ENCODE measurements at places on chromosomes 11 and 22.
A peak's percentile ranks its signal among the peaks of the same experiment; 100 is the strongest.

DNA sequence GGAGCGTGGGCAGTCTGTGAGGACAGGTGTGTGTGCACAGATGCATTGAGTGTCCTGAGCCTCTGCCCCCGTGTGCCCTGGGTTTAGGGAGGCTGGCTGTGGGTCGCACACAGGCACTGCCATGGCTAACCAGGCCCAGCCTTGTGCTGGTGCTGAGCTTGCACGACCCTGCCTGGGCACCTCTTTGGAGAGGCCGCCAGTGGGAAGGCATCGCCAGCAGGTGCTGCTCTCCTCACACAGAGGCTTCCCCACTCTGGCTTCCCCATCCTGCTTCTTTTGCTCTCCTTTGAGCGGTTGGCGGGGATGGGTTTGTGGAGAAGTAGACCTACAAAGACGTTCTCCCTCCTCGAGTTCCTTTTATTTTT is 4.1 kb downstream of the WNT7B start:
- DNase-seq = no peak

GRCh38 chr11:10309163-10310093 is 4.6 kb downstream of the ADM start:
- DNase-seq = no peak

DNA sequence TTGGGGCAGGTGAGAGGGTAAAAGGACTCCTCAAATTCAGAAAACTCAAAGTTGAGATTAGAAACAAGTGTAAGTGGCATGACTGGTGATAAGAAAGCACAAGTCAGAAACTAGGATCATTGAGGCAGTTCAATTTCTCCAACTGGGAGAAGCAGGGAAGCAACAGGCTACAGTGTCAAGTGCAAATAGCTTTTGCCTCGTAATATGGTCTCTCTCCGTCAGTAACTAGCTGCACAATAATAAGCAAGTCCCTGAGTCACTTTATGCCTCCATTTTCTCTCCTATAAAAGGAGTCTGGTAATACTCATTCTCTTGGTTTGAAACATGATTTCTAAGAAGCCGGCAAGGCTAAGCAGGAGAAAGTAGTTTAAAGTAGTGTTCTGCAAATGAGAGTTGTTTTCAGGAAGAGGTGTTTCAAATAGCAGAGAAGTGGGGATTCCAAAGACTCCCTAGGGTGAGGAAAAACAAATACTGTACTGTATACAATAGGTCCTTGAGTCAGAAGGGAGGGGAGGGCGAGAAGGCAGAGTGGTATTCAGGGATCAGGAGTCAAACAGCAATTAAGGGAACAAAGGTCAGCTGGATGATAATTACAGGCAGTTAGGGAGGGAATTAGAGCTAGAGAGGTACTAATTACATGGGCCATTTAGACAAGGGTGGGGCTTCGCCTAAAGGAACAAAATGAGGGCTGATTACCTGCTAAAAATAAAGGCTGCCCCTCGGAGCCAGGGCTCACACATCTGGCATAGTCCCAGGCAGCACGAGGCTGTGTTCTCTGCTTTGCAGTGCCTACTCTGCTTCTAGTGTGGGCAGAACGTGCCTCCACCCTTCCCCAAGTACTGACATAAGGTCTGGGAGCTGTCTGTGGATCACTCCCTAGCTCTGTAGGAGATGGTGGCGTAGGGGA is 96.0 kb upstream of the BDNF start:
- no peak for DNase-seq

- DNase-seq = no peak
Observed at GRCh38 chr22:26047920-26048319, 121.3 kb upstream of the SEZ6L start.

- no peak for DNase-seq
Observed at GRCh38 chr22:20528405-20528978, 21.1 kb downstream of the MED15 start.

GRCh38 chr11:93689240-93689639 is 27.8 kb downstream of the CEP295 start:
- DNase-seq = no peak

DNA sequence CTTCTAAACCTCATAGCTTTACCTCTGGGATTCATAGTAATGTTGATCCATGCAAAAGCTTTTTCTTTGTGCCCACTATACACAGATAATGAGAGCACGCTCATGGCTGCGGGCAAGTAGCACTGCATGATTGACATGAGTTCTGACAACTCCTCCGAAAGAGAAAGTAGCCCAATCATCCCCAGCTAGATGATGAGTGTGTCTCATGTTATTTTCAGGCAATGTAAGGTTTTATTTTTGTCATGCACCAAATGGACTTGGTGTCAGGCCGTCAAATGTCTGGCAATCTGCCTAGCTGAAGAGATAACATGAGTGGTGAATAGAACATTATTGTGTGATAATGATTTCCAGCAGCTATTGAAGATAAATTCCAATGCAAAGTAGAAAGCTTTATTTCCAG is 662.6 kb downstream of the NTM start:
- DNase-seq = no peak

DNA sequence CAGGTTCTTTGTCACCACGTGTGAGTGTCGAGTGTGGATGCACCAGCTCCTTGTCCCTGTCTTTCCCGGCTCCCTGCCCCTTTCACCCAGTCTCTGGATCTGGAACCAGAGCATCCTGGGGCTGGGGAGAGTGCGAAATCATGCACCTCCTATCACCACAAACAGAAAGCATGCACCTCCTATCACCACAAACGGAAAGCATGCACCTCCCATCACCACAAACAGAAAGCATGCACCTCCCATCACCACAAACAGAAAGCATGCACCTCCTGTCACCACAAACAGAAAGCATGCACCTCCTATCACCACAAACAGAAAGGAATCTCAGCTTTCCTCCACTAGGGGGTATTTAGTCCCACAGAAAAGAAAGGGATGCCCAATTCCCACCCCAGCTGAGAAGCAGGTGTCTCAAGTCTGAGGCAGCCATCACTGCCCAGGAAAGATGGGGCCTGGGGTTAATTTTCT is 5.9 kb upstream of the GLB1L3 start:
- DNase-seq = peak; percentile 11

DNA sequence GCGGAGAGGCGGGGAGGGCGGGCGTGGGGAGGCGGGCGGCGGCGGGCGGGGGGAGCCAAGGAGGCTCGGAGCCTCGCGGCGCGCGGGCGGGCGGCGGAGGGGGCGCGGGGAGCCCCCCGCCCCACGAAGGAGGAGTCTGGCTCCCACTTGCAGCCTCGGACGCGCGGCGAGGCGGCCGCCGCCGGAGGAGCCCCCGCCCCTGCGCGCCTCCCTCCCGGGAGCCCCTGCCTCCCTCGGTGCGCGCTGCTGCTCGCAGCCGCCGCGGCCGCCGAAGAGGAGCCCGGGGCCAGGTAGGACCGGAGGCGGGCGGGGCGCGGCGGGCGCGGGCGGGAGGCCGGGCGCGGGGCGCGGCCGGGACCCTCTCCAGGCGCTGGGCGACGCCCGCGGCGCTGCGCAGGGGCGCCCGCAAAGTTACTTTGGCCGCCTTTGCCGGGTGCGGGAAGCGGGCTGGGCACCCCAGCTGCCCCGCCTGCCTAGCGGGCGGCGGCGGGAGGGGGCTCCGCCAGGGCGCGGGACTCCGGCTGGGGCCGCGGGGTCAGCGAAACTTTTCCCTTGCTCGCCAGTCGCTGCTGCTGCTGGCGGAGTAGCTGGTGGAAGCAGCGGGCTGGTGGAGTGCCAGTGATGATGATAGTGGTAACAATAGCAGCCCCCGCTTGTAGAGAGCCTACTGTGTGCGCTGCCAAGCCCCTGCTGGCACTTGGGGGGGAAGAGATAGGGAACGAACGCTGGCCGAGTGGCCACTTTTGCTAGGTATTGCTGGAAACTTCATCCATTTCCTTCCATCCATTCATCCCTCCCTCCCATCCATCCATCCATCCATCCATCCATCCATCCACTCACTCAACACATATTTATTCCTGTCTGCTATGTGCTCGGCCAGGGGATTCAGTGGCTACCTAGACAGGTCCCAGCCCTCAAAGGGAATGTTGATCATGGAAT is at the start of gene MPPED1:
Gene MPPED1 (plus strand): TSS at position 146 of the 939 bp plus-strand sequence. CDS start 12,972 bp downstream, outside the sequence.
- no peak for DNase-seq

DNA sequence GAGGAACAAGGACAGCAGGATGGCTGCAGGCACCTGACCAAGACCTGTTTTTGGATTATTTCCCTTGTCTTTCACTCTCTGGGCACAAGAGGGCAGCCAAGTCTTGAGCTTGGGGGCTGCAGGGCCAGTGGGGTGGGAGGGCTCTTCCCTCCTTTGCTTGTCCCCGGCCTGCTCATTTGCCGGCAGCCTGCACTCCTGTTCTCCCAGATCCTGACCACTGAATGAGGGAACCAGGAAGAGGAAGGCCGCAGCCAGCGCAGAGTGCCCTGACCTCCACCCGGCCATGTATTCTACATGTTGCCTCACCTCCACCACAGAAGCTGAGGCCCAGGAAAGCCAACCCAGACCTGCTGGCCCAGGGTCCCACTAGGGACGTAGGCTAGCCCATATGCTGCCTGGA is 15.5 kb upstream of the NNMT start:
- no peak for DNase-seq

GRCh38 chr22:19148417-19149046 is 1.6 kb downstream of the GSC2 start:
- DNase-seq = no peak

- no peak for DNase-seq
Observed at GRCh38 chr11:15651033-15651432, 536.3 kb downstream of the INSC start.

- DNase-seq = no peak
Observed at GRCh38 chr11:77084581-77085191, 17.9 kb downstream of the CAPN5 start.

GRCh38 chr22:19821523-19822300 is 33.0 kb downstream of the GNB1L start:
- DNase-seq = no peak

GRCh38 chr11:128235958-128236357 is 351.4 kb downstream of the ETS1 start:
- DNase-seq = no peak

- DNase-seq = no peak
Observed at GRCh38 chr11:50178737-50179136, 146.1 kb downstream of the OR4C45 start.

- no peak for DNase-seq
Observed at GRCh38 chr11:111300569-111300968, 2.2 kb downstream of the POU2AF3 start.

DNA sequence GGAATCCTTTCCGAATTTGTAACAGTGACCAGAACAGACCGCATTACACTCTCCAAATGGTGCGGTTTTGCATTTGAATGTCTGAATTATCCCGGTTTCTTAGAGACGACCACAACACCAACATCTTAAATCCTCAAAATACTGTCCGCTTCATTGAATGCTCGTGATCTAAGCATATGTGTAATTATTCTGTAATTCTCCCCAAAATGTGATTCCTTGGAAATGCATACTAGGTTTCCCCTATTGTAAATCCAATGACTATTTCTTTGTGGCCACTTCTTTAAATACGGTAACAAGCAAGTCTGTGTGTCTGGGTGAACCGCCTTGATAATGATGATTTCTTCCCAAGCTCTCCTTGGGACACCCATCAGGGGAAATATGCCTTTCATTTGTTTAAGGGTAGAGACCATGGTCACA is 87.3 kb upstream of the DBX1 start:
- no peak for DNase-seq

GRCh38 chr22:33018232-33018864 is 39.8 kb downstream of the SYN3 start:
- DNase-seq = peak; percentile 3

DNA sequence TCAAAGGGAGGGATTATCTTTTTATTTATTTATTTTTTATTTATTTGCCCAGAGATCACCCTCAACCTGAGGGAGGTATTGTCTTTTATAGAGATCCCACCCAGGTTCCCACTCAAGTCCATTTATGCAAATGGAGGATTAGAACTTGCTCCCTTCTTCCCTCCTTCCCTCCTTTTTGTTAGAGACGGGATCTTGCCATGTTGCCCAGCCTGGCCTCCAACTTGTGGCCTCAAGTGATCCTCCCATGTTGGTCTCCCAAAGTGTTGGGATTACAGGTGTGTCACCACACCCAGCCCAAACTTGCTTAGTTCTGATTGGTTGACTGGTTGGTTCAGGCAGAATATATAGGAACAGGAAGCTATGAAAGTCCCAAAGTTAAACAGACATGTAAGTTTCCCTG is 51.9 kb downstream of the HIPK3 start:
- no peak for DNase-seq

DNA sequence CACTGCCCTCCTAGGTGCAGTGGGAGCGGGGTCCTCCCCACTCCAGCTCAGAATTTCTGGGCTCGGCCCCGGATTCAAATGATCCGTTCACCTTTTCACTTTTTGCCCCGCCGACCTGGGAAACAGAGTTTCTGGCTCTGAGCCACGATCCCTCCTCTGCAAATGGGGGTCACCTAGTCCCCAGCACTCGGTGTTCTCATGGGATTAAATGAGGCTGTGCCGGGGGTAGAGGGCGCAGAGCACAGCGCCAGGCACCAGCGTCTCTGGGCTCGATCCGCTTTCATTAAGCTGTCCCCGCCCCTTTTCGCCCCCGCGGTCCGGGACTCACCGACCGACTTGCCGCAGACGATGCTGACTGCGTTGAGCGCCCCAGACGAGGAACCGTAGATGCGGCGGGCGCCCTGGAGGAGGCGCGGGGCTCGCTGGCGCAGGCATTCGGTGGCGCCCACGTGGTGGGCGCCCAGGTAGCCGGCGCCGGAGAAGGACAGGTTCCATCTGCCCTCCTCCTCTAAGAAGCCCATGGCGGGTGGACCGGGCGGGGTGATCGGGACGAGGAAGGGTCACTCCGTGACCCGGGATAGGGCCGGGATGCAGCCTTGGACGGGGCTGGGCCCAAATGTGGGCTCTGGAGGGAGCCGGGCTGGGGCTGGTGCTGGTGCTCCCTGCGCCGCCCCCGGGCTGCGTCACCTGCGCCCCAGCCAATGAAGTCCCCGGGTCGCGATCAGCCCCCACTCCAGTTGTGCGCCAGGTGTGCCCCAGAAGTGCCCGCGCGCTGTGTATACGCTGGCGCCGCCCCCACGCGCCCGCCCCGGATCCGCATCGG is at the start of gene PNPLA5:
Gene PNPLA5 (minus strand): TSS at position 654 of the 823 bp plus-strand sequence. CDS start 133 bp downstream, at position 521.
- no peak for DNase-seq

DNA sequence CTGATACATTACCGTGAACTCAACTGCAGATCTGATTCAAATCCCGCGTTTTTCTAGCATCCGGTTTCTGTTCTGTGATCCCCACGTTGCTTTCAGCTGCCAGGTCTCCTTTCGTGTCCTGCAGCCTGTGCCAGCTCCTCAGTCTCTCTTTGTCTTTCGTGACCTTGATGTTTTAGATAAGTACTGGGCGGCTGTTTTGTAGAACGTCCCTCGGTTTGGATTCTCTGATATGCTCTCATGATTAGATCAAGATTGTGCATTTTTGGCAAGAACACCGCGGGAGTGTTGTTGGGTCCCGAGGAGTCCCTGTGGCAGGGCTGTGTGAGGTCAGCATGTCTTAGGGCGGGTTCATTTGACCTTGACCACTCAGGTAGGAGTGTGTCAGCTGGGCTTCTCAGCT is 38.6 kb downstream of the KCNQ1 start:
- DNase-seq = no peak

GRCh38 chr11:111098091-111098490 is 147.4 kb upstream of the POU2AF2 start:
- no peak for DNase-seq
